ENCODE measurements at places on chromosomes 5 and 9. TPM values are rescaled to one million over a fixed set of nuclear protein-coding genes. Genes with fewer than 3 reads are reported as not detected.

Gene WNT8A
- total RNA-seq = not detected

DNA sequence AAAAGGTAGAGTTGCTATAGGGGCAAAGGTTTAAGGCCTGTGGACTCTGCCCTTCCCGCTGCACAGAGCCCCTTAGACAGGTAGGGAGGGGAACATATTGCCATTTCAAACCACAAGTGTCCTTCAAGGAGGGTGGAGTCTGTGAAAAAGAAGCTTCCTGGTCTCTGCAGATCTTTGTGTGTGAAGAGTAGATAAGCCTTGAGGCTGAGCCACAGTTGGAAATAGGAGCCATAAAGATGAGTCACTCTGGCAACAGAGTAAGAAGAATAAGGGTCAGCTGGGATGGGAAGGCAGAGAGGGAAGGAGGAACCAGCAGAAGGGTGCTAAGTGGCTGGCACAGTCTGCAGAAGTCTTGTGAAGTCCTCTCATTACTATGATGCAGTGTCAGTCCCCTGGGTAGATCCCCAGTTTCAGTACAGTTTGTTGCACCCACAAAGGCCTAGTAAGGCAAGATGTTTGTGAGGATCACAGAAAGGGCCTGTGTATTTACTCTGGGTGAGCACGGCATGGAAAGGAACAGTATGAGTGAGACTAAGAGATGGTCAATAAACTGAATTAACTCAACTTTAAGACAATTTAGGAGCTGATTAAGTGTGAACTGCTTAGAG, 18.1 kb downstream of the GRXCR2 start:
- H3K4me3 ChIP-seq = no peak overlapping the region
- no peaks in the 10 kb centered on the region for H3K27me3 ChIP-seq
- H3K27ac ChIP-seq = no peak overlapping the region
- no peak for DNase-seq
- H3K4me1 ChIP-seq = no peaks in the 10 kb centered on the region

DNA sequence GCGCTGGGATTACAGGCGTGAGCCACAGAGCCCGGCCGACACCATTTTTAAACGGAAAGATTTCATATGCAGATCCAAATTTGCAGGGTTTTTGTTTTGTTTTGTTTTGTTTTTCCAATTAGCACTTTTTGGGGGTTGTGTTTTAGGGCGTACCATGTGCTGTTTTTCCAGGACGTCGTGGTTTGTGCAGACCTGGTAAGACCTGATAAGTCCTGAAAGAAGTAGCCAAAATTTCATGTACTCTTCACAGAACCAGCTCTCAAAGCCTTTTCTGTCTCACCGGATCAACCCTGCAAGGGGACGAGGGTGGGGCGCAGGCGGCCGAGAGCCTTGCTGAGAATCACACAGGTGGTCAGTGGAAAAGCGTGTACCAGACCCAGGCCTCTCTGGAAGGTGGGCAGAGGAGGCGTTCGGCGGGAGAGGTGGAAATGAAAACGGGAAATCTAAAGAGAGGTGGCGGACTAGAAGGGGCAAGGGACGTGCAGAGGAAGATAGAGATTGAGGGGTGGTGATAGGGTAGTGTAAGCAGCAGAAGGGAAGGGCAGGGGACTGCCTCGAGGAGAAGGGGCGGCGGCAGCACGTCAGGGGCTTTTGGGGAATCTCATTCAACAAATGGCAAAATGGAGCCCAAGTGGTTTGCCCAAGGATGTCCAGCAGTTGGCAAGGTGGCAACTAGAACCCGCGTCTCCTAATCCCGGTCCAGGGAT, 1.1 kb upstream of the FAF2 start:
- no peaks in the 10 kb centered on the region for H3K36me3 ChIP-seq
- peaks cover 11% of the 10 kb centered on the region for H3K4me1 ChIP-seq

DNA sequence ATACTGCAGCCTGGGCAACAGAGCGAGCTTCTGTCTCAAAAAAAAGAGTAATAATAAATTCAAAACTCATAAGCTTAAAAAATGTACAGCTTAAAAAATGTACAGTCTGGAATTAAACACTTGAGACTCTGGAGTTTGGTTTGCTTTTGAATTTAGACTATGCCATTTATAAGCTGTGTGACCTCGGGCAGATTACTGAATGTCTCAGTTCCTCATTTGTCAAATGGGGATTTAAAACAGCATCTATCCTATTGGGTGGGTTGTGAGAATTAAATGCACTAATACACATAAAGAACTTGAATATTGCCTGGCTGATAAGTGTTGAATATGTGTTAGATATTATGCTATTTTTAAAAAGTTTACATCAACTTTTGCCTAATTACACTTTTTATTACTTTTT, 98.4 kb downstream of the SCAMP1 start:
- H3K4me1 ChIP-seq = no peaks in the 10 kb centered on the region
- H3K4me3 ChIP-seq = no peak overlapping the region
- H3K36me3 ChIP-seq = no peaks in the 10 kb centered on the region
- H3K27me3 ChIP-seq = no peaks in the 10 kb centered on the region
- no peak for DNase-seq

DNA sequence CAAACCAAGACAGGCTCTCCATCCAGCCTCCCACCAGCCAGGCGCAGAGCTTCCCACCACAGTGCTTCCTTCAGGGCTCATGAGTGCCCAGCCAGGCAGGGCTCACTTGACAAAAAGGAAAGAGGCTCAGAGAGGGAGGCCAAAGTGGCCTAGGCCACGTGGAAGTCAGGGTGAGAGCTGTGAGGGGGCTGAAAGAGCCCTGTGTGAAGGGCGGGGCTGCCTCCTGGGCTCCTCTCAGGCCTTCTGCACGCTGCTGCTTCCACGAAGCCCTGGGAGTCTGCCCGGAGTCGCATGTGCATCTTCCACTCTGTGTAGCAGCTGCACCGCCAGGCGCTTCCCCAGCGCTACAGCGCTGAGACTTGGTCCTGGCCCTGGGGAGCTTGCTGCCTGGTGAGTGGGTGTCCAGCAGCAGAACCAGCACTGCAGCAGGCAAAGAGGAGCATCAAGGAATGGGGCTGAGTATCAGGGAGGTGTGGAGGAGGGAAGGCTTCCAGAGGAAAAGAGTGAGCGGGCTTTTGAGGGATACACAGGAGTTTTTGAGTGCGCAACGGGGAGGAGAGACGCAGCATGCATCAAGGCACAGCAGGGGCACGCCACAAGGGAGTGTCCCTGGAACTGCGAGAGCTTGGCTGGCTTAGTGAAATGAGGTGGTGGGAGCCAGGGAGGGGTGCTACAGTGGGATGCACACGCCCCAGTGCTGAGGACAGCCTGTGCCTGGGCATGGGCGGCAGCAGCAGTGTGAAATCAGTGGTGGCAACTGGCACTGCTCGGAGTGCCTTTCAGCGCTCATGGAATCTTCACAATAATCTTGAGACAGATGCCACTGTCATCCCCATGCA, 178.0 kb downstream of the GAPVD1 start:
- H3K4me3 ChIP-seq = no peak overlapping the region
- no peaks in the 10 kb centered on the region for H3K4me1 ChIP-seq
- H3K36me3 ChIP-seq = no peaks in the 10 kb centered on the region
- H3K27me3 ChIP-seq = no peaks in the 10 kb centered on the region

Gene GPR151
- not detected for total RNA-seq

GRCh38 chr5:145962001-145962400, 25.6 kb downstream of the SH3RF2 start:
- H3K27ac ChIP-seq = no peak overlapping the region
- H3K36me3 ChIP-seq = no peaks in the 10 kb centered on the region

Measured in prostate gland (tissue), 2 donors.